Stimulated activated effector memory CD8-positive, alpha-beta T cell treated with anti-CD3 and anti-CD28 coated beads, Interleukin-12 subunit alpha, Interleukin-12 subunit beta, amount 100 ng/mL, for 72 hours (primary cell): ENCODE measurements at places on chromosomes 6 and 20.
A peak's percentile ranks its signal among the peaks of the same experiment; 100 is the strongest.

- DNase-seq: no peak
Measured at GRCh38 chr6:99282479-99283062, 66.9 kb downstream of the FAXC start.

DNA sequence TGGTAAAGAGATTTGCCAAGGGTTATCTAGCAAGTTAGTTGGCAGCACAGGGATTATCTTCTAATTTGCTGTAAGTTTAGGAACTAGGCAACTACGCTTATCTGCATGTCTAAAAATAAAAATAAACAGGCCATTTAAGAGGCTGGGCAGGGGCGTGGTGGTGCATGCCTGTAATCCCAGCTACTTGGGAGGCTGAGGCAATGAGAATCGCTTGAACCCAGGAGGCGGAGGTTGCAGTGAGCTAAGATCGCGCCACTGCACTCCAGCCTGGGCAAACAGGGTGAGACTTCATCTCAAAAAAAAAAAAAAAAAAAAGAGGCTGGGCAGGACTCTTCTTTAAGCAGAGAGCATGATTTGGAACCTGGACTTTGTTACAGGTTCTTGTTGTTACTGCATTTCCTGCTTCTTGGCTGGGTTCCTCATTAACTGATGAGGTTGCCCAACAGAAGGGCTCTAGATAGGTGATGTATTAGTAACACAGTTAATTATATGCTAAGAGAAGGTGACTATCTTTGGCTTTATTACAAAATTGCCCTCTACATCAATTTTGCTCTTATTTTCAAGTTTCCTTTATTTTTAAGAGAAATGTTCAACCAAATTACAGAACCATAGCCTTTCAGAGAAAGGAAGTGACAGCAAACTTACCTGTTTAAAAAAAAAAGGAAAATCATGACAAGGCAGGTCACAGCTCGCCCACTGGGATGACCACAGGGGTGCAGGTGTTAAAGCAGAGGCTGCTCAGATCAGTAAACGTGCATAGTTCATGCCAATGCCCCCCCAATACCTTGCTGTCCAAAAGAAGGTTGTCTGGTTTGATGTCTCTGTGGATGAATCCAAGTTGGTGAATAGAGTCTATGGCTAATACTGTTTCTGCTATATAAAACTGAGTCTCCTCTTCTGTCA lies 32.5 kb downstream of the STK38 start:
- no peak for DNase-seq

DNA sequence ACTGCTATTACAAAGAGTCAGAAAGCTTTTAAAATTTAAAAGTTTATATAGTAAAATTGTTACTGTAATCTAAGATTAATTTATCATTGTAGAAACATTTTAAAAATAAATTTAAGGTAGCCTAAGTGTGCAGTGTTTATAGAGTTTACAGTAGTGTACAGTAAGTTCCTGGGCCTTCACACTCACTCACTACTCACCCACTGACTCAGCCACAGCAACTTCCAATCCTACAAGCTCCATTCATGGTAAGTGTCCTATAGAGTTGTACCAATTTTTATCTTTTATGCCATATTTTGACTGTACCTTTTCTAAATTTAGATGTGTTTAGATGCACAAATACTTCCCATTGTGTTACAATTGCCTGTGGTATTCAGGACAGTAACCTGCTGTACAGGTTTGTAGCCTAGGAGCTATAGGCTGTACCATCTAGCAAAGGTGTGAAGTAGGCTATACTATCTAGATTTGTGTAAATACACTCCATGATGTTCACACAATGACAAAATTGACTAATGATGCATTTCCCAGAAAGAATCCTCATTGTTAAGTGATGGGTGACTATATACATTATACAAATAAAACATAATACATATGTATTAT lies 10.2 kb upstream of the TMEM170B start:
- no peak for DNase-seq

DNA sequence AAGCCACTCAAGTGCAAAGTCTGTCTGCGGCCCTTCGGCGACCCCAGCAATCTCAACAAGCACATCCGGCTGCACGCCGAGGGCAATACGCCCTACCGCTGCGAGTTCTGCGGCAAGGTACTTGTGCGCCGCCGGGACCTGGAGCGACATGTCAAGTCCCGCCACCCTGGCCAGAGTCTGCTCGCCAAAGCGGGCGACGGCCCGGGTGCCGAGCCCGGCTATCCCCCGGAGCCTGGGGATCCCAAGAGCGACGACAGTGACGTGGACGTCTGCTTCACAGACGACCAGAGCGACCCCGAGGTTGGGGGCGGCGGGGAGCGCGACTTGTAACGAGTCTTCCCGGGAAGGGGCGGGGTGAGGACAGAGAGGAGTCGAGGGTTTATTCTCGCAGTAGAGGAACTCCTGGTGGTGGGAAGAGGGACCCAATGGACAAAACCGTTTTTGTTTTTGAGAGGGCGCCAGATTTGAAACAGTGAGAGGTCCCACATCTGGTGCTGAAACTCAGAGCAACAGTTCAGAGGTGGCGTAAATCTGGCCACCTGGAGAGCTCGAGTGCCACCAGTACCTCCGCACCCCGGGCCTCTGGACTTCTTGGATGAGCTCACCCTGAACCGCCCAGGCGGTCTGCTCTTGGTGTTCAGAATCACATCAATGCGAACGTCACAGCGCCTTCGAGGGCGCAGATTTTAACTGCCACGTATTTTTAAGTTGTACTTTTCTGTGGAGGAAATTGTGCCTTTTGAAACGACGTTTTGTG lies 8.0 kb downstream of the PRDM13 start:
- DNase-seq: peak; percentile 57

- DNase-seq: peak; percentile 36
Measured at GRCh38 chr6:109471105-109471810, 11.8 kb downstream of the ZBTB24 start.
